ENCODE measurements at places on chromosomes 1 and 21.

DNA sequence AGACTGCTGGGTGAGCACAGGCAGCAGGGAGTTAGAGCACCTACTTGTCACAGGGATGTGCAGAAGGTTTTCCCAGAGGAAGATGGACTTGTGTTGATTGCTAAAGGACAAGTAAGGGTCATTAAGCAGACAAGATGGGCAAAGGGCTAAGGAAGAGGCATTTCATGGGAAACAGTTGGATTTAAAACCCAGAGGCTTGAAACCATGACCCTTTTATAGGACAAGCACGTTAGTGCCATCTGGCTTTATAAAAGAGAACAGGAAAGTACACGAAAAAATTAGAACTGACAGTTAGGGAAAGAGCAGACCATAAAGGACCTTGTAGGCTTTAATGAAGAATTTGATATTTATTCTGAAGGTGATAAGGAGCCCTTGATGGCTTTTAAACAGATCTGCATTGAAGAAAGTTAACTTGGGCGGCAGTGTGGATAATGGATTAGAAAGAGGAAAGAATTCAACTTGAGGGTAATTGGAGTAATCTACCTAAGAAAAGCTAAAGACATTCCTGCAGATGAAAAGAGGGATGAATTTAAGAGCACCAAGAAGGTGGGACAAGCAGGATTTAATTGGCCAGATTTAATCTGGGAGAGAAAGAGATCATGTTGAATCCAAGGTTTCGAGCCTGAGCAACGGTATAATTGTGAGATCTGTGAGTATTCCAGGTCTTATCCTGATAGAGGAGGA is 68.6 kb downstream of the ZC3H11B start:
- DNase-seq = no peak

- DNase-seq = no peak
These were observed 185.1 kb upstream of the ST6GALNAC5 start for GRCh38 chr1:76682138-76682537.

DNA sequence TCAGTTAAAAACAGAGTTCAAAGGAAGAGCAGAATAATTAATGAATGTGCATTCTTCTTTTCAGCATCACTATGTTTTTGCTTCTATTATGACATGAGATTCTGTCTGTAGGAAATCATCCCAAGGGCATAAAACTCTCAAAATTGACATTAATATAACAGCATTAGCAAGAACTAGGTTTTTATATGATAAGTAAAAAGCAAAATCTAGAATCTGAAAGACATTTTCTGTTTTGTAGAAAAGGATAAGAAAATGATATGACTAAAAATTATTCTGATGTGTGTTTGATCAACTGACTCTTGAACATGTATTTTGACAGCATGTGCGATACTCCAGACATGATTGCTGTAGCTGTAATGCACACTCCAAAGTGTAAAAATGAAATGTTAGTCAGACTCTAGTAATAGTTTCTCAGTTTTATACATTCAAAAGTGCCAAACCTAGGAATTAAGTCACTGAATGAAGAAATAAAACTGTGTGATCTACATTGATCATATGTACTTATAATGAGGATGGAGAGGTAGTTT is 197.3 kb downstream of the NCAM2 start:
- DNase-seq = no peak

GRCh38 chr1:168235548-168235885 is 9.7 kb downstream of the SFT2D2 start:
- DNase-seq = no peak

DNA sequence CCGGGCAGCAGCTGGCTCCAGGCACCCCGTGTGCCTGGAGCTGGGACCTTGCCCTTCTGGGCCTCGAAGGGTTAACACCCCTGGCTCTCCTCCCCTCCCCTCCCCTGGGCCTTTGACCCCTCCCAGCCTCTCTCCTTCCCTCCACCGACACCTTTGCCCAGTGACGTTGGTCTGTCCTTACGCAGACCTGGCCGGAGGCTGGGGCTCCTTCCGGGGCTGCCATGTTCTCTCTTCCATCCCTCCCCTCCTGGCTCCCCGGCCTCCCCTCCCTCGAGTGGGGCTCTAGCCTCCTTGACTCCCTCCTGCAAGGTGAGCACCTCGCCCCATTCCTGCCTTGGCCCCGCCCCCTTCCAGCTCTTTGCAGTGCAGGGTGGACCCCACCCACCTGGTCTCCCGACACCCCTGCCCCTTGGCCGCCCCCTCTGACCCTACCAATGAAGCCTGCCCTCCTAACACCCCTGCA is at the start of gene TMEM82:
Gene TMEM82, plus strand, starts transcription at position 161 of the 463 bp plus-strand sequence. Its CDS starts 61 bp downstream, at position 222.
- no peak for DNase-seq
